Nephron progenitor cell (in vitro differentiated cells): ENCODE measurements at places on chromosomes 4 and X.

- H3K27me3 ChIP-seq, result peaks cover 18% of the 10 kb centered on the region
- H3K4me1 ChIP-seq, result peaks cover 49% of the 10 kb centered on the region
- H3K36me3 ChIP-seq, result no peaks in the 10 kb centered on the region
- no peak overlapping the region for H3K4me3 ChIP-seq
These were observed 56.2 kb downstream of the SMIM20 start for GRCh38 chr4:25970226-25970675.

- DNase-seq, result no peak
- peaks cover 2% of the 10 kb centered on the region for H3K27me3 ChIP-seq
- no peak overlapping the region for H3K4me3 ChIP-seq
- H3K27ac ChIP-seq, result no peak overlapping the region
- H3K36me3 ChIP-seq, result peaks cover 2% of the 10 kb centered on the region
- no peaks in the 10 kb centered on the region for H3K4me1 ChIP-seq
These were observed 47.8 kb downstream of the APELA start for GRCh38 chr4:164924670-164925238.

GRCh38 chrX:136064661-136065043 lies 79.4 kb downstream of the SLC9A6 start:
- no peak overlapping the region for H3K4me3 ChIP-seq
- H3K27ac ChIP-seq, result no peak overlapping the region
- H3K4me1 ChIP-seq, result peaks cover 11% of the 10 kb centered on the region
- no peak for DNase-seq

DNA sequence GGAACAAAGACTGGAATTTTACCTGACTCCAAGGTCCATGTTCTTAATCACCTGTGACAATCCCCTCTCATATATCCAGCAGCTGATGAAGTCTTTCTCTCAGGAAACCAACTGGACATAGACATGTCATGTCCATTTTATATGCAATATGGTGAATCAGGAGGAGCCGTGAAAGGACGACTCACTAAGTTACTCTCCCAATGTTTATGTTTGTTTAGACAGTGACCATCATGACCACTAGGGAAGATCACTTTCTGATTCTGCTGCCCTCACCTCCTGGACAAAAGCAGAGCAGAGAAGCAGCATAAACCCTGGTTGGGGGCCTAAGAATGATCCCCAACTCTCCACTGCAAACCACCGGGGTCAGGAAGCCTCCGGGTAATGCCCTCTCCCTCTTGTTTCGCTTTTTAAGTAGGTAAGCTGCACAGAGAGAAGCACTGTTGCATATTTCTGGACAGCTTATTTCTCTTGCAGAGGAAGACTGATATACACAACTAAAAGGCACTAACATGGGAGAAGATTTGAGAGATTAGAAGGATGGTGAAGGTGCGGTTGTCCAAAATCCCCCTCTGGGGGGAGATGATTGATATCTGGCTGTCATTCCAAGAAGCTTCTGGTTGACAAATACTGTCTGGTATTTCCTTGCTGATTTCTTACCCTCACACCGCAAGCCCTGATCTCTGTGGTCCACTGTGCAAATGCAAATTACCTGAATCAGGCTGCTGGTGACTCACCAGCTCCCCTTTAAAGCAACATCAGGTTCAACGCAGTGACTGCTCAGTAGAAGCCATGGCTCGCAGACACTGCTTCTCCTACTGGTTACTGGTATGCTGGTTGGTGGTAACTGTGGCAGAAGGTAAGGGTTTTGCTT lies at the start of gene ODAPH:
Gene ODAPH, plus strand, starts transcription at position 773 of the 871 bp plus-strand sequence. Its CDS starts 17 bp downstream, at position 790.
- no peaks in the 10 kb centered on the region for H3K36me3 ChIP-seq
- peaks cover 11% of the 10 kb centered on the region for H3K27me3 ChIP-seq
- no peak within 1 kb of the TSS for H3K4me3 ChIP-seq
- peaks cover 15% of the 10 kb centered on the region for H3K4me1 ChIP-seq

GRCh38 chr4:110292994-110293744 lies 94.8 kb upstream of the ELOVL6 start:
- DNase-seq, result no peak
- H3K4me1 ChIP-seq, result peaks cover 4% of the 10 kb centered on the region
- H3K36me3 ChIP-seq, result no peaks in the 10 kb centered on the region
- H3K27ac ChIP-seq, result no peak overlapping the region
- H3K4me3 ChIP-seq, result no peak overlapping the region

GRCh38 chrX:48540028-48540375 lies 488 bp downstream of the TBC1D25 start:
- peaks cover 2% of the 10 kb centered on the region for H3K27me3 ChIP-seq
- DNase-seq, result no peak
- peaks cover 11% of the 10 kb centered on the region for H3K4me1 ChIP-seq
- peaks cover 41% of the 10 kb centered on the region for H3K36me3 ChIP-seq
- peak overlapping the region; percentile 88 for H3K4me3 ChIP-seq

- no peak for DNase-seq
- H3K36me3 ChIP-seq, result peaks cover 67% of the 10 kb centered on the region
- no peaks in the 10 kb centered on the region for H3K27me3 ChIP-seq
- H3K4me1 ChIP-seq, result peaks cover 31% of the 10 kb centered on the region
These were observed 40.1 kb upstream of the MSANTD1 start for GRCh38 chr4:3208826-3209225.

- no peaks in the 10 kb centered on the region for H3K36me3 ChIP-seq
- DNase-seq, result no peak
- no peak overlapping the region for H3K27ac ChIP-seq
- no peaks in the 10 kb centered on the region for H3K27me3 ChIP-seq
- no peaks in the 10 kb centered on the region for H3K4me1 ChIP-seq
These were observed 168.7 kb downstream of the DLG3 start for GRCh38 chrX:70613295-70613694.

DNA sequence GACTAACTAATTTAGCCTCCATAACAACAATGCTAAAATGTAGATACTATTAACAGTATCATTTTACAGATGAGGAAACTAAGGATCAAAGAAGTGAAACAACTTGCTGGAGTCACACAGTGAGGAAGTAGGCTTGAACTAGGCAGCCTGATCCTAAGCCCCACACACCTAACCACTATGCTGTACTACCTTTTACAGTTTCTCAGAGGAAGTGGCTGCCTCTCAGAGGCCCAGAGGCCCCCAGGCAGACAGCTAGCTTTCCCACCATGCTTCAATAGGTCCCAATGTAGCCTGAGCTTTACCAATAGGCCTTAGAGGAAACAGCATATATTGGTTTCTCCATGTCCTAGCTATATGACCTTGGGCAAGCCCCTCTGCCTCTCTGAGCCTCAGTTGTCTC lies 69.4 kb upstream of the PJA1 start:
- peaks cover 12% of the 10 kb centered on the region for H3K27me3 ChIP-seq
- no peaks in the 10 kb centered on the region for H3K36me3 ChIP-seq

DNA sequence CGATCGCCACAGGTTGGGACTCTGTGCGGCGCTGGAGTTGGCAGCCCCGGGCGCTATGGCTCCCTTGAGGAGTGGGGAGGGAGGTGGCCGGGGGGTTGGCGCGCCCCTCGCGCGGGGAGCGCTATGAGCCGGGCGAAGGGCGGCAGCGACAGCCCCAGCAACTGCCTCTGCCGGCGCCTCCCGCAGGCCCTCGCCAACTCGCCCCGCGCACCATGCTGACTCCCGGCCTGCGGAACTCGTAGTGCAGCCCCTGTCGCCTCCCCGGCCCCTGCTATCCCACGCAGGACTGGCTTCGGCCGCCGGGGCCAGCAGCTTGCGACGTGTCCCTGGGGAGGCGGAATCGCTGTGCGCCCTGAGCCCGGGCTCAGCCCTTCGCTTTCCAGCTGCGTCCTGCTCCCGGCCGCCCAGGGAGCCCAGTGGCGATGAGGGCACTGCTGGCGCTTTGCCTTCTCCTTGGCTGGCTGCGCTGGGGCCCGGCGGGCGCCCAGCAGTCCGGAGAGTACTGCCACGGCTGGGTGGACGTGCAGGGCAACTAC lies 415 bp downstream of the SHISA3 start:
- peaks cover 80% of the 10 kb centered on the region for H3K27me3 ChIP-seq
- peaks cover 52% of the 10 kb centered on the region for H3K4me1 ChIP-seq

DNA sequence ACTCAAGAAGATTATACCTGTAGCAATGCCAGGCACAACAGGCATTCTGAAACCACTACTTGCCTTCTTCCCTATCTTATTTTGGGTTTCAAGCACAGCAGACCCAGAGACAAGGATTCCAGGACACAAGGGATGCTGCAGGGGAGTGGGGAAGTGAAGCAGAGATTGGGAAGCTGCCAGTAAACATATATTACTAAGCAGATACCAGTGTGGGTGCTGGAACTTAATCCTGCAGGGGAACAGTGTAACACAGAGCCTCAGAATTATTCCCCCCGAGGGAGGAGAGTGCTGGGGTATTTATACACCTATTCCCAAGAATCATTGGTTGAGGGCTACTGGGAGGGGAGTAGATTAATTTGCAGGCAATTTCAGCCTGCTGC lies 33.3 kb upstream of the MAML3 start:
- no peaks in the 10 kb centered on the region for H3K27me3 ChIP-seq
- peak overlapping the region; percentile 14 for H3K27ac ChIP-seq
- no peaks in the 10 kb centered on the region for H3K4me1 ChIP-seq
- no peak overlapping the region for H3K4me3 ChIP-seq

GRCh38 chr4:8639777-8640720 lies 47.5 kb downstream of the CPZ start:
- H3K27me3 ChIP-seq, result peaks cover 42% of the 10 kb centered on the region
- H3K4me1 ChIP-seq, result peaks cover 32% of the 10 kb centered on the region
- no peak overlapping the region for H3K4me3 ChIP-seq
- DNase-seq, result peak; percentile 58
- H3K36me3 ChIP-seq, result no peaks in the 10 kb centered on the region

DNA sequence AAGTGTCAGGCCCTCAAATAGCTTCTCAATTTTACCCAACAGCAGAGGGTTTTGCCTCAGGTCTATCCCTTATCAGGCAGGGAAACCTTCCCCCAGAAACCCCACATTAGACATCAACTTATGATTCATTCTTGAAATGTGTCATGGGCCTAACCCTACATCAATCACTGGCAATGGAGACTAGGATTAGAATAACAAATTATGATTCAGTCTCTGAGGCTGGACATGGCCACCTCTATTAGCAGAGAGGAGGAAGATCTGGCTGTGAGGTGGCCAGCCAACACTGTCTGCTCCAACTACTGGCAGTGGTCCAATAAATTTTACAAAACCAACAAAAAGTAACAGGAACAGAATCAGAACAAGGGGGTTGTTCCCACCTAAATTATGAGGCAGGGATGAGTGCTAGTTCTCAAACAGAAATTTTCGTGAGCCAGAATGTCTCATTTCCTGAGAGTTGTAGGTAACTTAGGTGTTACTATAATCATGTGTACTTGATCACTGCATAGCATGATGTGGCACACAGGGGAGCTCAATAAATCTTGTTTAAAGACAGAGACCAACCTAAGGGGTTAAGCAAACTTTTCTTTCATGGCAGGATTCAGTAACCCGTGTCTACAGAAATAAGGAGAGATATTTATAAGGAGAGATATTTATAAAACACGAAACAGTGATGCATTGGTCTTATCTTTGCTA lies 126.8 kb downstream of the NFKB1 start:
- H3K4me3 ChIP-seq, result no peak overlapping the region
- peaks cover 47% of the 10 kb centered on the region for H3K4me1 ChIP-seq
- peaks cover 6% of the 10 kb centered on the region for H3K27me3 ChIP-seq
- H3K36me3 ChIP-seq, result peaks cover 10% of the 10 kb centered on the region

- no peak for DNase-seq
- no peak overlapping the region for H3K4me3 ChIP-seq
- H3K4me1 ChIP-seq, result peaks cover 20% of the 10 kb centered on the region
- peaks cover 13% of the 10 kb centered on the region for H3K27me3 ChIP-seq
These were observed 38.1 kb downstream of the LAMTOR3 start for GRCh38 chr4:99856166-99856565.

DNA sequence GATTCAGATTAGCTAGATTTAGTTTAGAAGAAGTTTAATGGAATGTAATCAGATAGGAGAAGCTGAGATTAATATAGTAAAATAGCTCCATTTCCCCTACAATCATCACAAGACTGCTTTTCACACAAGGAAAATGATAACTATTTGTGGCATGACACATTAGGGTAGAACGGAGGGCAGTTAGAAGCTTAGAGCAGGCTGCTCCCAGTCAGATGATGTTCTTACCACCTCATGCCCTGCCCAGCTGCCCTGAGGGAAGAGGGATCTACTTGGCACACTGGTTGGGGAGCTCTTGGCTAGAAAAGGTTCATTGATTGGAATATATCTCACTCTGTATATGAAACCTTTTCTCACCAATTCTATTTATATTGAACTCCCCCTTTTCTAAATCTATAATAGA lies 180.7 kb upstream of the IL15 start:
- no peaks in the 10 kb centered on the region for H3K4me1 ChIP-seq
- no peak overlapping the region for H3K27ac ChIP-seq
- H3K36me3 ChIP-seq, result no peaks in the 10 kb centered on the region
- peaks cover 3% of the 10 kb centered on the region for H3K27me3 ChIP-seq

DNA sequence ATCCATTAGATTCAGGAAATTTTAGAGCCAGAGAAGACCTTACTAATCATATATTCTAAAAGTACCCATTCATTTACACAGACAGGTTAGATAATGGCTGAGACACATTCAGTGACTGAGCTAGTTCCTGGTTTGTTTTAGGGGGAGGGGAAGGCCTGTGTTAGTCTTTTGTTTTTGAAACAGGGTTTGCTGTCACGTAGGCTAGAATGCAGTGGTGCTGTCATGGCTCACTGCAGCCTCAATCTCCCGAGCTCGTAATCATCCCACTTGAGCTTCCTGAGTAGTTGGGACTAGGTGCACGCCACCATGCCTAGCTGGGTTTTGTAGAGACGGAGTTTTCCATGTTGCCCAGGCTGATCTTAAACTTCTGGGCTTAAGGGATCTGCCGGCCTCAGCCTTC lies 10.1 kb downstream of the RBPJ start:
- DNase-seq, result no peak
- peak overlapping the region; percentile 50 for H3K4me3 ChIP-seq
- no peaks in the 10 kb centered on the region for H3K27me3 ChIP-seq
- peaks cover 15% of the 10 kb centered on the region for H3K36me3 ChIP-seq
- H3K4me1 ChIP-seq, result peaks cover 23% of the 10 kb centered on the region

DNA sequence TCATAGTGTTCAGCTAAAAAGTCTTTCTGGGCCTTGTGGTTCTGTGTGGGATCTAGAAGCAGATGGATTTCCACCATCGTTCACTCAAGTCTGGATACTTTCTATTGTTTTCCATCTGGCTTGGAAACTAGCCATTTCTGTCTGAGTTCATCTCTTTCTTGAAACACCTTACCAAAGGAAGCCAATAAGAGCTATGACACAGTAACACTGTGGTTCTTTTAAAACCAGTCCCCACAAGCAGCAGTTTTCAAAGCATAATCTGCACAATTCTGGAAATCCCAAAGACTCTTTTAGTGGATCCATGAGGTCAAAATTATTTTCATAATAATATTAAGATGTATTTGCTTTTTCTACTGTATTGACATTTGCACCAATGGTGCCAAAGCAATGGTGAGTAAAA lies 234.2 kb upstream of the TET2 start:
- no peaks in the 10 kb centered on the region for H3K4me1 ChIP-seq
- no peak overlapping the region for H3K4me3 ChIP-seq
- DNase-seq, result no peak
- no peaks in the 10 kb centered on the region for H3K36me3 ChIP-seq
- H3K27ac ChIP-seq, result no peak overlapping the region

DNA sequence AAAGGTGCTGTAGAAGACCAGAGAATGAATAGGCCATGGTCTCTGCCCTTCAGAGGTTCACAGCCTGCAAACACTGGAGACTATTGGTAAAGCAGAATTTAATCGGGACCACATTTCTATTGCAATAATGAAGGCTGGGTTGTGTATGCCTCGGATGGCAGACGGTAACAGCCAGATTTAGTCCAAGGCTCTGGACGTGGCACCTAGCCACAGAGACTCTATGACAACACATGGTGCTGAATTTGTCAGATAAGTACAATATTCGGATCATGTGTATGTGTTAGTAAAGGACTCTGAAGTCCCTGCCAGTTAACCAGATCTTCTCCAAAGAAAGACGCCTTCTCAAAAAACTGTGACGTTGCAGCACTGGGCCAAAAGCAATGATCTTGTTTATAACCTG lies 129.0 kb downstream of the DCTD start:
- H3K27ac ChIP-seq, result no peak overlapping the region
- H3K4me3 ChIP-seq, result no peak overlapping the region
- peaks cover 72% of the 10 kb centered on the region for H3K36me3 ChIP-seq
- no peak for DNase-seq
- peaks cover 12% of the 10 kb centered on the region for H3K4me1 ChIP-seq
- no peaks in the 10 kb centered on the region for H3K27me3 ChIP-seq
